Activated CD4-positive, alpha-beta T cell treated with anti-CD3 and anti-CD28 coated beads, Interleukin-2, amount 50 U/mL, for 4 hours (primary cell): ENCODE measurements at places on chromosomes 7 and 10.
A peak's percentile ranks its signal among the peaks of the same experiment; 100 is the strongest.

- no peak for DNase-seq
Measured at GRCh38 chr10:35827783-35828182, 185.7 kb upstream of the FZD8 start.

- DNase-seq: no peak
Measured at GRCh38 chr10:71630168-71630567, 89.4 kb downstream of the C10orf105 start.

DNA sequence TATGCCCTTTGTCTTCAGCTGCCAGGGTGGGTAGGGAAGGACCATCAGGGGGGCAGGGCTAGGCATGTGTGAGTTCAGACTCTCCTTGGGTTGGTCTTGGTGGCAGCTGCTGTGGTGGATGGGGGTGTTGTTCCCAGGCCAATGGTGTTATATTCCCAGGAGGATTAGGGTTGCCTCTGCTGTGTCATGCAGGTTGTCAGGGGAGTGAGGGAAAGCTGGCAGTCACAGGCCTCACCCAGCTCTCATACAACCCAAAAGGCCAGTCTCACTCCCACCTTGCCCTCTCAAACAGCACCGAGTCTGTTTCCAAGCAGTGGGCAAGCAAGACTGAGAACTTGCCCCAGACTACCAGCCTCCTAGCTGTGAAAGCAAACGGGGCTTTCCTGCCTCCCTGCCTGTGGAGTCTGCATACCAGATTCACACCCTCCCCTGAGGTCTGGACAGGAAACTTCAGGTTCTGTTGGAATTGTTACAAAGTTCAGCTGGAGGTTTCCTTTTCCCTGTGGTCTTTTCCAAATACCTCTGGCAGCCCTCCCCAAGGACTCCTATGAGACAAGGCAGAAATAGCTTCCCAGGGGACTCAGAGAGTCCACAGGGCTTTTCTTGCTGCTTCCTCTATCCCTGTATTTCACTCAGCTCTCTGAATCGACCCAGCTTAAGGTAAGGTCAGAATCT is 1.4 kb downstream of the HYAL4 start:
- DNase-seq: no peak

DNA sequence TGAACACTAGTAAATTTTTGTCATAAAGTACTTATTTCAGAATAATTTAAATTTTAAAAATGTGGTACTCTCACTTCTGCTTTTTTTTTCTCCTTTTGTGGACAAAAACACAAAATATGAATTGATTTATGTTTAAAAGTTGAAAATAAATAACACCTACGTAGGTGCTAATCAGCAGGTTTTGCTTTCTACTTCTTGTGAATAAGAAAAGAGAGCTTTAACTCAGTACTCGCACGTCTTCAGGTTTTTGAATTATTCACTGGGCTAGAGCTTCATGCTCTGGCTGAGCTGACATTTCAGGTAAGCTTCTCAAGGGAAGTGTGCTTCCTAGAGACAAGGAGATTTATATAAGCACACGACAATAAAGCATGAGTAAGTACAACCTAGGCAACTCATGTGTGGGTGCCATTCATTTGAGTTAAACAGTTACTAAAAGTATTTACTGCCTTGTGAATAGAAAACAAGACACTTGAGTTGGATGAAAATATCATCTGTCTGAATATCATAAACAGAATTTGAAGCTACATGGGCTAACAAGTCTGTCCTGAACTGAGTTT is 190.0 kb upstream of the POT1 start:
- no peak for DNase-seq

GRCh38 chr10:100185364-100186252 is at the start of gene ERLIN1:
ERLIN1 (minus strand) TSS chr10:100186029; CDS start chr10:100185626, 403 bp downstream.
- peak; percentile 90 for DNase-seq

GRCh38 chr7:98162758-98163157 is 48.5 kb upstream of the BHLHA15 start:
- DNase-seq: no peak

GRCh38 chr10:58299580-58299979 is 30.6 kb downstream of the CISD1 start:
- peak; percentile 59 for DNase-seq

GRCh38 chr7:30880125-30880720 is 31.4 kb upstream of the AQP1 start:
- no peak for DNase-seq

DNA sequence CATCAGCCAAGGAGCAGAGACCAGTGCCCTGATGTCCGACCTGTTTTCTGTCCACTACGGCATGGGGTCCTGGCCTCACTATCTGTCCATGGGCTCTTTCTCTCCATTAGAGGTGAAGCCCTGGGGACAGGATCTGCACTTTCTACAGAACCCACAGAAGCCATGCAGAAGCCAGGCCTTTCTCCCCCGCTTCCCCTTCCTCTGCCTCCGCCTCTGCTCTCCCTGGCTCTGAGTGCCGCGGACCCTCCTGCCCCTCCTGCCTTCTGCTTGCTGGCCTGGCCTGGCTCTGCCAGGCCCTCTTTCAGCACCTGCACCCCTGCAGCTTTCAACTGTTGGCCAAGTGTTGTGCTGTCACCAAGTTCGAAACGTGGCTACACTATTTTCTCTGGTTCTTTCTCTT is 439.8 kb upstream of the ZMIZ1 start:
- no peak for DNase-seq

- DNase-seq: no peak
Measured at GRCh38 chr10:129536336-129536735, 69.3 kb downstream of the MGMT start.

DNA sequence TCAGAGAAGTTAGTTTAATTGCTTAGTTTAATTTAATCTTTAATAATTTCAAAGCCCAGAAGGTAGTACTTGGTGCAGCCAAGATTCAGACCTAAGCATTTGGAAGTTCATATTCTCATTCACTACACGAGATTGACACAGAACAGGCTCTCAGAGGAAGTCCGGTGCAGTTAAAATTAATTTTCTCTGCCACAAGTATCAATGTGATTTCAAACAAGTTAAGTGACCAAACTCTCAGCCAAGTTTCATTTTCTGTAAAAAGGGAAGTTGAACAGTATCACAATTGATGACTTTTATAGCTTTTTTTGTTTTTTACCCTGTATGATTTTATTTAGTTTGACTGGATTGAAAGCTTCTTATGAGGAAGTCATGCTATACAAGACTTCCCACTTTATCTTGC is 1494.9 kb upstream of the LRRTM3 start:
- no peak for DNase-seq

GRCh38 chr10:3494131-3494837 is 290.7 kb downstream of the KLF6 start:
- DNase-seq: no peak

DNA sequence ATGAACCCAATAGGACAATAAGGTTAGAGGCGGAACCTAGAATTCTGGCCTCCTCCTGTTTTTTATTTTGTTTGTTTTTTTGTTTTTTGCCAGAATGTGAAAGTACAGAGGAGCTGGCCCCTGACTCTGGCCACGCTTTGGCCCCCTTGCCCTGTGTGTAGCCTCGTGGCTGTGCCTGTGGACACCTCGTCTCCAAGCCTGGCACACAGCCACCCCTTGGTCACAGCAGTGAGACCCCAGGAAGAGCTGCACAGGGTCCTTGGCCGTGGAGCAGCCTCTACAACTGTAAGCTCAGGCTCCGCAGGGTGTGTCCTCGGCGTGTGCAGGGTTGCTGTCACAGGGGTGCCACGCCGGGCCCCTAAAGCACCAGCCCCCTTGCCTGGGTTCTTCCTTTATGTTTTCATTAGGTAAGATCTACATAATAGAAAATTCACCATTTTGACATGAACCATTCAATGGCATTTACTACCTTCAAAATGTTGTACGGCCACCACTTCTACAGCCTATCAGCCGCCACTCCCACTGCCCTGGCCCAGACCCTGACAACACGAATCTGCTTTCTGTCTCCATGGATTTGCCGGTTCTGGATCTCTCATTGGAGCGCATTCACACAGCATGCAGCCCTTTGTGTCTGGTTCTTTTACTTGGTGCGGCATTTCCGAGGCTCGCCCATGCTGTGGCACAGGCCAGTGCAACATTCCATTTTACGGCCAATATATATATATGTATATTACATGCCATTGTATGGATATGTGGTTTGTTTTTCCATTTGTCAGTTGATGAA is 51.0 kb downstream of the AMZ1 start:
- no peak for DNase-seq

- no peak for DNase-seq
Measured at GRCh38 chr7:66238773-66239466, 33.8 kb downstream of the TPST1 start.

GRCh38 chr7:46637793-46638735 is 717.0 kb upstream of the IGFBP3 start:
- no peak for DNase-seq

DNA sequence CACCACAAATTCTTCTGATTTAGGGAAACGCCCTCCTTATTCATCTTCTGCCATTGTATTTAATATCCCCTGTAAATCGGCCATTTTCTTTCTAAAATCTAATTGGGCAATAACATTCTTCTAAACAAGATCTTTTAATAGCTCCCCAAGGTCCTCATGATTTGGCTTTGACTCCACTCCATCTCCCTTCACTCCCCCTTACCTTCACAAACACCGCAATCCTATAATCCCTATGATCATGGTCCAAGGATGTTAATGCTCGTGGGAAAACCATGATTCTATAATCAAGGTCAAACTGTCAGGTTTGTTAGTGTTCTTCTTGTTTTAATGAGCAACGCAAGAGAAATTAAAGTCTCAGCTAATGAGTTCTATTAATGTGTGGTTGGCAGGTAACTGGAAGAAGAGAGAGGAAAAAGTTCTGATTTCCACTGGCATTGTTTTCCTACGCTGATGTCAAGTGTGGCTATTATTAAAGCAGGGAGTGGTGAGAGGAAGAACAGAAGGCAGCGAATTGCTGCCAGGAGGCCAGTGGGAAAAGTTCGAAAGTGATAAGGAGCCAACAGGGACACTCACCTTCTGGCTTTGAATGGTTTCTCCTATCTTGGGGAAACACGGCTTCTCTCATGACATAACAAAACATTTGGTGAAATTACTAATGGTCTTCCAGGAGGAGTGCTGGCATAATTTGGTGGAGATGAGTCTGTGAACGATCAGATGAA is 28.1 kb downstream of the LRRC72 start:
- DNase-seq: no peak

GRCh38 chr10:79239275-79239779 is 107.9 kb upstream of the PPIF start:
- DNase-seq: no peak

DNA sequence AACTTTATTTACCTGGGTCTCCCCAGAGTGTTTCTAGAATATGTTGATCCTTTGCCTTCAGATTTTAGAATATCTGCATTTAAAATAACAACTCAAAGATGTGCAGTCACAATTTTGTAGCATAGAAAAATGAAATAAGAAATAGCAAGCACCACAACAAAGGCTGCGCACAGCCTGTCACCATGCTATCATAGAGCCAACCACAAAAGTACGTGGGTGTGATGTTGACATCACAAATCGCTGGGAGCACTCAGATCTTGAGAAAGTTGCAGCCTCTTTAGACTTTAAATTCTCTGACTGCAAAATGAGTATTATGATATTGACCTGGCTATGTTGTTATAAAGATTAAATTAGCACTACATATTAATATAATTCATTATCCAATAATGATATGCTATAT is 177.9 kb downstream of the TNS3 start:
- DNase-seq: no peak

DNA sequence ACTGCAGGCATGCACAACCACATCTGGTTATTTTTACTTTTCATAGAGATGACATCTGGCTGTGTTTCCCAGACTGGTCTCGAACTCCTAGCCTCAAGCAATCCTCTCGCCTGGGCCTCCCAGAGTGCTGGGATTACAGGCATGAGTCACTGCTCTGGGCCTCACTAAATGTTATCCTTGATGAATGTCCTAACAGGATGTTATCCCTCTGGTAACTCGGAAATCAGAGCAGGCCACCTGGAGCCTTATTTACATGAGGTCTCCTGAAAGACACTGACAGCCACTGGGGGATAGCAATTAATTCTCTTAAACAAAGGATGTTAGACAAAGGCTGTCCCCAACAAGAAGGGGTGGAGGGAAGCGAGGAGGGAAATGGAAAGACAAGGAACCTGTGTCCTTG is 4.5 kb upstream of the ZNF438 start:
- no peak for DNase-seq

GRCh38 chr7:121214657-121215056 is 114.1 kb upstream of the WNT16 start:
- DNase-seq: no peak

DNA sequence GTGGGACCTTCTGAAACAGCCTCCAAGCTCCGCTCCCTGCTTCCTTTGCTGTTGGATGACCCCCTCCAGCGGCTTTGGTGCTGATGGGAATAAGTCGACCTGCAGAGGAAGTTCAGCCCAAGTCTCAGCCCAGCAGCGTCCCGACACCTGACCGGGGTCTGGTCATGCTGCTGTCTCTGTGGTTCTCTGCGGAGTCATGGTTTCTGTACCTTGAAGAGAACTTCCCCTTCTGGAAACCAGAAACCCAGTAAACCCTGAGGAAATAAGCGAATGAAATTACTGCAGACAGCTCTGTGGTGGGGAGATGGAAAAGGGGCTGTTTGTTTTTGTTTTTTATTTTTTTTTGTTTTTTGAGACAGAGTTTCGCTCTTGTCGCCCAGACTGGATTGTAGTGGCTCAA is 18.3 kb upstream of the ZNF12 start:
- DNase-seq: no peak

GRCh38 chr7:45699015-45699309 is 124.8 kb downstream of the ADCY1 start:
- no peak for DNase-seq

- DNase-seq: no peak
Measured at GRCh38 chr10:100507357-100507732, 12.3 kb downstream of the SEC31B start.

GRCh38 chr7:132817949-132818348 is 241.7 kb upstream of the PLXNA4 start:
- no peak for DNase-seq

DNA sequence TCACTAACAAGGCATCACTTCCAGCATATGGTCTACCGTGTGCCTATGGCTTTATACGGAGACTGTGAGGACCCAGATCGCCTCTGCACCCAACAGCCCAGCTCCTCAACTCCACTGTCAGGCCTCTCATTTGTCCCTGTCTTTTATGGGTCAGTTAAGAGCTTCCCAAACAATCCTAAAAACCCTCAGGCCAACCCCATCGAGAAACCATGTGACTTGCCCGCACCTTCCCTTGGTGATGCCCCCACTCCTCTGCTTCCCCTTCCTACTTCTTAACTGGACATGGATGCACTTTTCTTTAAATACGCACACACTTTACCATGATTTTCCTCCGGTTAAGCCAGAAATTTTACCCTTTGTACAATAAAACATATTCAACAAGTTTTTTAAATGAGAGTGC is 46.8 kb downstream of the BAIAP2L1 start:
- DNase-seq: no peak

- DNase-seq: no peak
Measured at GRCh38 chr7:1610678-1611302, 41.0 kb upstream of the PSMG3 start.

GRCh38 chr7:542713-543500 is 23.3 kb upstream of the PDGFA start:
- no peak for DNase-seq

- DNase-seq: peak; percentile 32
Measured at GRCh38 chr10:119020627-119020946, 8.9 kb upstream of the NANOS1 start.

- no peak for DNase-seq
Measured at GRCh38 chr10:126972635-126973414, 67.6 kb downstream of the DOCK1 start.
